ENCODE measurements at places on chromosomes 1 and 21. TPM values are rescaled to one million over a fixed set of nuclear protein-coding genes. Genes with fewer than 3 reads are reported as not detected.

GRCh38 chr1:7070389-7071029 is 285.3 kb downstream of the CAMTA1 start:
- no peak for DNase-seq

- DNase-seq: peak; percentile 84
Measured at GRCh38 chr1:30043731-30044408, 679.5 kb downstream of the MATN1 start.

DNA sequence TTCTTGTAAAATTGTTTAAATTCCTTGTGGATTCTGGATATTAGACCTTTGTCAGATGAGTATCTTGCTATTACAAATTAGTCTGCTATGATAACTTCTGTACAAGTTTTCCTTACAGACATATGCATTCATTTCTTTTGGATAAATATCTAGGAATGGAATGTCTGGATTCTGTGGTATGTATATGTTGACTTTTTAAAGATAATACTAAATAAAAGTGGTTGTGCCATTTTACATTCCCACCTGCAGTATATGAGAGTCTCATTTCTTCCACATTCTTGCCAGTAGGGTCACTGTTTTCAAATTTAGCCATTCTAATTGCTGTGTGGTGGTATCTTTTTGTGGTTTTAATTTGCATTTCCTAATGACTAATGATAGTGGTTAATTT is 53.9 kb downstream of the SYDE2 start:
- no peak for DNase-seq

GRCh38 chr1:41486371-41487125 is 2.1 kb upstream of the EDN2 start:
- DNase-seq: no peak

Gene C4BPA
- not detected for total RNA-seq

- no peak for DNase-seq
Measured at GRCh38 chr1:27760426-27760825, 12.6 kb upstream of the STX12 start.

- DNase-seq: no peak
Measured at GRCh38 chr1:33334081-33334552, 13.2 kb upstream of the A3GALT2 start.

- DNase-seq: no peak
Measured at GRCh38 chr21:31744182-31744800, 12.4 kb upstream of the SCAF4 start.

DNA sequence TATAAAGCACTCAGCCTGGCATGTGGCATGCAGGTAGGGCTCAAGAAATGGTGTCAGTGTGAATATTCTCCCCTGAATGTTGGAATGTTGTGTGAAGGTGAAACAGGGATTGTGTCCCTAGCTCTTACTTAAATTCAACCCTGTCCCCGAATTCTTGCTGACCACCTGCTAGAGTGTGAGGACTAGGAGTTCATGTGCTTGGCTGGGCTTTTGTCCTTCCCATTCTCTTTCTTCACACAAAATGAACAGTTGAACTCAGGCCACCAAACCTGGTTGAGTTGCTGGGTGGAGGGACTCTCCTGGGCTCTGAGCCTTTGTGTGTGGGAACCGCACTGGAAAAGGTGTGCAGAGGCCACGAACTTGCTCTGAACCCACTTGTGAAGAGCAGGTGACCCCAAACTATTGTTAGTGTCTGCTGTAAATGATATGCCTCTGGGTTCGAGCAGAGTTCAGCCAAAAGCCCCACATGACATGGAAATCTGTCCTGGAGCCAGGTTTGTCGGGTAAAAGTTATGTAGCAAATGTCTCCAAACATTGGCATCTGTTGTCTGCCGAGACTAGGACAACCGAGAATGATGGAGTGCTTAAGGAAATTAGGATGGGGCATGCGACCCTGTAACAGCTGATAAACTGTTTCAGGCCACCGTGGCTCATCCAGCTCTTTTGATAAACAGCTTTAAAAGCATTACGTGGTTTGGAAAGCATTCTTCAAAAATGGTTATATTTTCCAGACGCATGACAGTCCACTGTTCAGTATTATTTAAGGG is 144.2 kb downstream of the DHRS3 start:
- no peak for DNase-seq

DNA sequence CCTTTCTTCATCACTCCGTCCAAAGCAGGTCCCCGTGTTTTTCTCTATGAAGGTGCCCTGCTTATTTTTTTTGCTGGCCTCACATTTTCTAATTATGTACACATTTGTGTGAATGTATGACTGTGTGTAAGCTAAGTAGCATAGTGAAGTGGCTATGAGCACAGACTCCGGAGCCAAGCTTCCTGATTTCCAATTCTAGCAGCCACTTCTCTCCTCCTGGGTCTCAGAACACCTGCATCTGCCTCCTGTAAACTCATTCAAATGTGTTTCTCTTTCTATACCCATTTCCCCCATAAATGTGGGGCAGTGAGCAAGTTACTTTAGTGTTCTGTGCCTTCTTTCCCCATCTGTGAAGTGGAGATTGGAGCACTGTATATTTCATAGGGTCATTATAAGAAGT is 2.1 kb downstream of the SLAMF6 start:
- DNase-seq: no peak

- DNase-seq: no peak
Measured at GRCh38 chr1:111846842-111847241, 91.1 kb downstream of the DDX20 start.

DNA sequence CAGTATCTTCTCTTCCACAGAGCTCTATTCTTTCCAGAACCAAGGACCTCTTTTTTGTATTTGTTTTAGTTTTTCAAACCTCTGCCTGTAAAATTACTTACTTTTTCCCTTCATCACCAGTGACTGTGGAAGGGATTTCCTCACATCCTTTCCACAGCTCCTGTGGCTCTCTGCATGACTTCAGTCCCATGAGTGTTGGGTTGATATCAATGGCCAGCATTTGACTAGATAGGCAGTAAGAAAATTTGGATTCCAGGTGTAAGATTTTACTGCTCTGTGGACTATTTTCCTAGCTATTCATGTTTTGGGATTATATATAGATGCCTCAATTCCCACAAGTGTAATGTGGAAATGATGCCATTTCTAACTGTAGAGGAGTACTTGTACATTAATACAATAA is 171.5 kb upstream of the PTBP2 start:
- no peak for DNase-seq

- no peak for DNase-seq
Measured at GRCh38 chr21:18191139-18191538, 53.5 kb upstream of the CHODL start.

GRCh38 chr1:162772571-162773154 is 17.8 kb upstream of the HSD17B7 start:
- no peak for DNase-seq

DNA sequence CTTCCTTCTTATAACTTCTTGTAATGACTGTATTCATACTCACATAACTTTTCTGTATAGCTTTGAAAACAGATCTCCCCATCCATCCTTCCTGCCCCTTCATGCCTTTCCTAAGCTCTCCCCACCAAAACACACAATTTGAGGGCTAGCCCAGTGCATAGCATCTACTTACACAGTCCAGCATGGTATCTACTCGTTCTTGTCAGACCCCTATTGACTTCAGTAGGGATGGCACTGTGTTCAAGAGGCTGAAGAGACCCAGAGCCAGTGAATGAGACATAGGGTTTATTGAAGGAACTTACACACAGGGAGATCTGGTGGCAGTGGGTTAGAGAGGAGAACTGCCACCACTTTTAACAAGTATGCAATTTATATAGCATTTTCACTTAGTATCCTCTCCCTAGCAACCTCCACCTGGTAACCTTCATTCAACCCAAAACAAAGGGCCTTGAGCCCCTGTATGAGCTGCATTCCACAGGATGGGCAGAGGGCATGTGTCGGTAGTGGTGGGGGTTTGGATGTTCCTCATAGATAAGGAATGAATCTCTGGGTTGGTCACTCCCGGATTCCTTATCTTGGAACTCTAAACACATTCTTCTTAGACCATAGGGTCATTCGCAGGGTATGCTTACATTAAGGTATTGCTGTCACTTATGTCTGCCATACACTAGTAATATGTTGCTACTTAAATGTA is 64.9 kb upstream of the GNG12 start:
- no peak for DNase-seq

GRCh38 chr1:25006770-25007169 is 76.7 kb upstream of the RUNX3 start:
- no peak for DNase-seq

- no peak for DNase-seq
Measured at GRCh38 chr1:168742994-168743650, 14.1 kb upstream of the DPT start.

DNA sequence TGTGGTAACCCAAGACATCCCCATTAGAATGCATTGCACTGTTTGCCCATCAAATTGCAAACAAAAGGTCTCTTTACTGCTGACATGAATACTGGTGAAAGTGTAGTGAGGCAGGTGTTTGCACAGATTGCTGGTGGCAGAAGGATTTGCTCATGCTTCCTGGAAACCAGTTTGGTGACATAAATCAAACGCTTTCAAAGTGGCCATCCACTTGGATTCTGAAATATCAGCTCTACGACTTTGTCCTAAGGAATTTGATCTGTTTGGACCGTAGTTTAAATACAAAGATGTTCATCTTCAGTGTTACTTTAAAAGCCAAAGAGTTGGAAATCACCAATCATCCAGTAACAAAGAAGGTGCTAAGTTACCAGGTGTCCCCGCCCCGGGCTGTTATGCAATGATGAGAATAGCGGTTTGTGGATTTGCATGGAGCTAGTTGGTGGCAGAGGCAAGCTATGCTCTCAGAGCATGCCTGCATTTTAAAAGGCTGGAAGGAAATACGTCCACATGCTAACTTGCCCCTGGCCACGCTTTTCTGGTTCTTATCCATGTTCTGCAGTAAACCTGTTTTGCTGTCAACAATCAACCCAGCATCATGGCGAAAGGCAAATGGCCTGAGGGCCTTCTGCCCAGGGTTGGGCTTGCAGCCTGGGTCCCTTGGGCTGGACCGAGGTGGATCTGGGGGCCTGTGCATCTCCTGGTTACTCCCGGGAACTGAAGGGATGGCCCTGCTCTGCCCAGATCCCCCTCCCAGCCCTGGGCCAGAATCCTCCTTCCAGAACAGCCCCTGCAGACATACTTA is 49.2 kb downstream of the UMODL1 start:
- no peak for DNase-seq

DNA sequence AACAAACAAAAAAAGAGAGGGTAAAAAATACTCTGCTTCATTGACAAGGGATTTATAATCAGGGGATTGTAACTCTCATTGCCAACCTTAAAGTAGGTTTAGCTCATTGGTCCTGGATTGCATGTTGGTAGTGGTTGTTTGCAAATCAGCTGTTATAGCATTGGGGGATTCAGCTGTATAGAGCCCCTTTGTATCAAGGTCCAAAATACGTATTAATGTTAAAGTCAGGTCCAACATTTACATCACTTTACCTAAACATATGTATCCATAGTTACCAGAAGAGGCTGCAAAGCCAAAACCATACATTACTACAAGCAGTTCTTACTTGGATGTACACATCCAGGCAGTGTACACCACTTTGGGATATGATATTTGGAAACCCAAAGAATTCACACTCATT is 29.4 kb downstream of the RPS27 start:
- no peak for DNase-seq

Gene USP48
- 67.5 TPM for total RNA-seq

Gene KTI12
- 13.8 TPM for total RNA-seq

Gene ADGRL2
- 68.0 TPM for total RNA-seq

DNA sequence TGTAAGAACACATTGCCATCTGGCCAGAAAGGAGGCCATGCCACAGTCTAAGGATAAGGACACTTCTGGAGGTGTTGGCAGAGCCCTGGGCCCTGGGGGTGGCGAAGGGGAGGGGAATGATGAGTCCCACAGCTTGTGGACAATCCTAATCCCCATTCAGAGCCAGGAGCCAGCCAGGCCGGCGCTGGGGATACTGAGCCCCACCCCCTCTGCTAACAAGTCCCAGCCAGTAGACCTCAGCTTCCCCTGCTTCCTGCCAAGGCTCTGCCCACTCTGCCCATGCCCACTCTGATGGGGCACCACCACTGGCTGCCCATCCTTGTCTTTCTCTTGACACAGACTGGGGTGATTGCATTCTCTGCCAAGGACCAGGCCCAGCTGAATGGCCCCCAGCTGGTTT is 71.9 kb downstream of the NAV1 start:
- DNase-seq: no peak

DNA sequence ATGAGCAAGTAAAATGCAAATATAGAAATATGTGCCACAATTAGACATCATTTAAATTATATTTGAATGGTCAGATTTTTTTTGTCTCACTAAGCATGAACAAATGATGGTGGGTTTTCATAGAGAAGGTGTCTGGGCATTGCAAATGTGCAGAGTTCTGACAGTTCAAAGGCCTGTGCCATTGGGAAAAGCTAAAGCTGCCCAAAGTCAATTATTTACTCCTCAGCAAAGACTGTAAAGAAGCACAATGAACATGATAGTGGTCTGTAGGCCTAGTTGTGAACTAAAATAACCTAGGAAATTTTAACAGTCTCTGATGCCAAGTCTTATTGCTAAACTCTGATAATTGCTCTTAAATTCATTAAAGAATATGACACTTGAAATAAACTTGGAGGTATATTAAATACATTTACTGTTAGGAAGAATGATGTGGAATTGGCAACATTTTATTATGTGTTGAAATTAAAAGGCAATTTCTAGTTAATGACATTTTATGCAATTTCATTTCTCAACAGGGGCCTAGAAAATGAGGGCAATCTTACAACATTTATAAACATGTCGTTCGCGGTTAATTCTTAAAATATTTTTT is 874.3 kb upstream of the ADAMTS5 start:
- no peak for DNase-seq

- DNase-seq: no peak
Measured at GRCh38 chr1:228739826-228740225, 4.5 kb downstream of the RHOU start.

DNA sequence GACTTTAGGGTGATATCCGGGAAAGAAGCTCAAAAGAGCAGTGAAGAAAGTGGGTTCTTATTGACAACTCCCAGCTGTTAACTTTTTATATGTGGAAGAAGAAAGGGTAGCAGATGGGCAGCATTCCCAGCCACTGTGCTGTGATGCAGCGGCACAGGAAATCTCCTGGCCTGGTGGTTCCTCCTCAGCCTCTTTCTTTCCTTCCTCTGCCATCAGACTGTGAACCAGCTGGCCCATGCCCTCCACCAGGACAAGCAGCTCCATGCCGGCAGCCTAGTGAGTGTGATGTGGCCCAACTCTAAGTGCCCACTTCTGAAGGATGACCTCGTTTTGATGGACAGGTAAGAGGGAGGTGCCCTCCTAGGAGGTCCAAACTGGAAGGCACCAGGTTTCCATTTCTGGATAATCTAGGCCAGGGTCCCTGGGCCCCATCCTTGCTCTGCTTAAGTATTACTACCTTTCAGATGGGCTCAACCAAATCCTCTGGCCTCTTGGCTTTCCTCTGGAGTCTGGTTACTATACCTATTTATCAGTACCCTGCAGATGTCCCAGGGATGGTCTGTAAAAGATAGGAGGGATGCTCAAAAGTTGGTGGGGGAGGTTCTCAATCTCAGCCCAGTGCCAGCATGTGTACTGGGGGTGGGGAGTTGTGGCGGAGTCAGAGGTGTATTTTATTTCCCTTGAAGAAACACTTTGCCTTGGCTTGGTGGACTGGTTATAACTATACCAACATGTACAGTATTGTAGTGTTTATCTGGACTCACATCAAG is 17.0 kb downstream of the MFN2 start:
- no peak for DNase-seq

- DNase-seq: peak; percentile 72
Measured at GRCh38 chr1:228863776-228864175, 128.5 kb downstream of the RHOU start.
